ENCODE measurements at places on chromosomes 4 and X. TPM values are rescaled to one million over a fixed set of nuclear protein-coding genes. Genes with fewer than 3 reads are reported as not detected.

Gene CDKL2
- total RNA-seq, result 0.86 TPM

Gene TMEM144
- 2.0 TPM for total RNA-seq

Gene MMRN1
- total RNA-seq, result not detected

Gene CTAG1A
- total RNA-seq, result not detected
